Dermis blood vessel endothelial cell (primary cell): ENCODE measurements at places on chromosomes 6 and 20. TPM values are rescaled to one million over a fixed set of nuclear protein-coding genes. Genes with fewer than 3 reads are reported as not detected.
A peak's percentile ranks its signal among the peaks of the same experiment; 100 is the strongest.

The ARMC2 gene
- total RNA-seq, result 0.51 and 0.79 TPM in 2 replicates

The EPB41L1 gene
- 16.0 and 21.1 TPM in 2 replicates for total RNA-seq

The LRRC1 gene
- 60.1 and 68.8 TPM in 2 replicates for total RNA-seq

The AKIRIN2 gene
- 15.1 and 22.2 TPM in 2 replicates for total RNA-seq

The MOCS1 gene
- 12.8 and 19.7 TPM in 2 replicates for total RNA-seq

The HLA-DQB1 gene
- total RNA-seq, result not detected in 2 replicates

The BTN3A1 gene
- 21.7 and 25.0 TPM in 2 replicates for total RNA-seq

The ARMH2 gene
- not detected in 2 replicates for total RNA-seq

The OPRL1 gene
- 3.2 and 5.4 TPM in 2 replicates for total RNA-seq

The NMBR gene
- total RNA-seq, result not detected in 2 replicates

The ZC3H12D gene
- 0.17 and 0.23 TPM in 2 replicates for total RNA-seq

The PEDS1 gene
- 17.2 and 20.8 TPM in 2 replicates for total RNA-seq

The DNPH1 gene
- 29.0 and 31.5 TPM in 2 replicates for total RNA-seq

The SLC16A10 gene
- total RNA-seq, result under 0.01 and 0.19 TPM in 2 replicates

The TMEM200A gene
- total RNA-seq, result 0.14 and 0.34 TPM in 2 replicates

GRCh38 chr6:36381502-36382389 lies 5.7 kb downstream of the ETV7 start:
- no peak for DNase-seq

DNA sequence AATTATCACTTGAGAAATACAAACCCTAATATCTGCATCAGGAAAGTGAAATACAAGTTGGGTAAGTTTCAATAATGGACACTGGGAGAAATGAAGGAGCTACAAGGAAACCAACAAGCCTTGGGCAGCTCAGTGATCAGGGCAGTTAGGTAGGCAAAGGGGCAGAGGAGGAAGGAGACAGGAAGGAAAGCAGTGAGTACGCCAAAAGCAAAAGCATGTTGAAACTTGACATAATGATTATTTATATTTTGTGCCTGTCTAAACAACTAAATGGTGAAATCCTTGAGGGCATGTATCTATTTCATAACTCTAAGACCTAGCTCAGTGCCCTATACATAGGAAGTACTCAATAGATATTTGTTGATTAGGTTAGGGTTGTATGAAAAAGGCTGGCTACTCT lies 23.3 kb downstream of the PXT1 start:
- peak; percentile 2 for DNase-seq

- peak; percentile 82 for DNase-seq
Observed at GRCh38 chr6:159106627-159107241, 61.9 kb upstream of the TAGAP start.

- no peak for DNase-seq
Observed at GRCh38 chr6:159329081-159329480, 159.9 kb downstream of the FNDC1 start.

GRCh38 chr20:2771631-2772080 lies 28.8 kb downstream of the CPXM1 start:
- peak; percentile 83 for DNase-seq

DNA sequence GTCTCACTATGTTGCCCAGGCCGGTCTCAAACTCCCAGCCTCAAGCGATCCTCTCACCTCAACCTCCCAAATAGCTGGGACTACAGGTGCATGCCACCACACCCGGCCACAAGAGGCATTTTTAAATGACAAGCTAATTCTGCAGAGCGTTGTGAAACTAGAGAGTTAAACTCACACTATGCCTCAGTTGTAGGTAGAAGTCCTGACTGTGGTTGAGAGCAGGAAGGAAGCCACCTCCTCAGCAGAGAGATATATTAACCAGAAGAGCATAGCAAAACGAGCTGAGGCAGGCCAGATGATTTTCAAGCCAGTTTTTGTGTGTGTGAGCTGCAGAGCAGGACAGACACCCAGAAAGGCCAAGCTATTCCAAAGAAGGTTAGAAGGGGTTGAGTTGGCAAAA lies 150.3 kb downstream of the MBOAT1 start:
- DNase-seq, result no peak

- DNase-seq, result no peak
Observed at GRCh38 chr6:158867381-158868121, 48.4 kb upstream of the EZR start.

- peak; percentile 54 for DNase-seq
Observed at GRCh38 chr20:31719644-31720485, 2.8 kb downstream of the BCL2L1 start.

GRCh38 chr20:42392442-42392841 lies 774.3 kb upstream of the CHD6 start:
- no peak for DNase-seq

GRCh38 chr6:81373414-81373813 lies 379.1 kb downstream of the TENT5A start:
- DNase-seq, result no peak

- DNase-seq, result no peak
Observed at GRCh38 chr6:45415788-45416518, 38.2 kb upstream of the SUPT3H start.

DNA sequence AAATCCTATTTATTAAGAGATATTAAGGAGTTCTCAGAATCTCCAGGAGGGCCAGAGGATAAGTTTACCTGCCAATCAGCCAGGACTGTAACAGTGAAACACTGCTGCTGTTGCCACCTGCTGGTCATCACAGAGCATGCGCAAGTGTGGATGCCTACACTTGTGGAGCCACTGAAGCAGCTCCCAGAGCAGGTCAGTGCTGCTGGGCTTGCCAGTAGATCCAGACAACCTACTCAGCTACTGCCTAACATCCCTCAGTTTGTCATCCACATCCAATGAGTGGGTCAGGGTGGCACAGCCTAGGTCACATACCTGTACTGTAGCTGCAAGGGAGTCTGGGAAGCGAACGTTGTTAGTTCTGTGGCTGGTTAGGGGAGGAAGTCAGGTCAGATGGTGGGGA lies 18.3 kb upstream of the NHSL1 start:
- DNase-seq, result peak; percentile 74

GRCh38 chr6:112437058-112437457 lies 89.9 kb downstream of the RFPL4B start:
- no peak for DNase-seq

DNA sequence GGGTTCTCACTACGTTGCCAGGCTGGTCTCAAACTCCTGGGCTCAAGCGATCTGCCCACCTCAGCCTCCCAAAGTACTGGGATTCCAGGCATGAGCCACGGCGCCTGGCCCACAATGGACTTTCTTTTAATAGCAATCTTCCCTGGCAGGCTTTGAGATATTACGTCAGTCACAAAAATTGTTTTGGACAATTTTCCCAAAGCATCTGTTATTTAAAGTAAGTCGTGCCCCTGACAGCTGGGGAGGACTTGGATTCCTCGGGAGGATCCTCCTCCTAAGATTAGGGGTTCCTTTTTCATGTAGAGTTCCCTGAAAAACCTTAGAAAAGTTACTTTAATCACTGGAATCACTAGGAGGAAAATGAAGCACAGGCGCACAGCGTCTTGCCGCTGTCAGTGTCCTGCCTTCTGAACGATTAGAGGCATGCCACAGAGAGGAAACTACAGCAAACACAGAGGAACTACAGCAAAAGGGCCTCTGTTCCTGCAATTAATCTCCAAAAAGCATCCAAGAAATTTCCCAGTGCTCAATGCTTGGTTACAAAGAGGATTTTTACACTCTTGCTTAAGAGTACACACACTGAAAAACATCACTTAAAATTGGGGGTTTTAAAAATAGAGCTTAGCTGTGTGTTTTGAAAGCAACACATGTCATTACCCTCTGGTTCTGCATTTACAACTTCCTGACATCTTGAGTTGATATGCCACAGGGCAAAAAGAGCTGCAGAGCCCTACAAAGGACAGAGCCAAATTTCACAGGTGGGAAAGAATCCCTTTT lies 4.5 kb downstream of the ACSS1 start:
- peak; percentile 37 for DNase-seq

GRCh38 chr6:163180874-163181541 lies 233.5 kb upstream of the QKI start:
- DNase-seq, result peak; percentile 88

DNA sequence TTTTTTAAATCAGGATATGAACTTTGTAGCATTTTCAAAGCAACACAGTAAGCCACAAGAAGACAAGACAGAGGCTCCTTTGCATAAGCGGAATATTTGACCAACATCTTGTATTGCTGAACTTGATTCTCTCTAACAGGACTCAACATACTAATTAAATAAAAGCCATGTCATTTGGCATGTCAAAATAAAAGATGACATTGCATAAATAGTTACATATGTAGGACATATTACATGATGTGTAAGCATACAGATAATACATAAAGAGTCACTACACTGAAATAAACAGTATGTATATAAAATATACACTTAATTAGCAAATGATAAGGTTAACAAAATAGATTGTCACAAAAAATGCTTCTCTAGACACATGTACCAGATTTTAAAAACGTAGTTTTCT lies 62.2 kb downstream of the REPS1 start:
- DNase-seq, result no peak

DNA sequence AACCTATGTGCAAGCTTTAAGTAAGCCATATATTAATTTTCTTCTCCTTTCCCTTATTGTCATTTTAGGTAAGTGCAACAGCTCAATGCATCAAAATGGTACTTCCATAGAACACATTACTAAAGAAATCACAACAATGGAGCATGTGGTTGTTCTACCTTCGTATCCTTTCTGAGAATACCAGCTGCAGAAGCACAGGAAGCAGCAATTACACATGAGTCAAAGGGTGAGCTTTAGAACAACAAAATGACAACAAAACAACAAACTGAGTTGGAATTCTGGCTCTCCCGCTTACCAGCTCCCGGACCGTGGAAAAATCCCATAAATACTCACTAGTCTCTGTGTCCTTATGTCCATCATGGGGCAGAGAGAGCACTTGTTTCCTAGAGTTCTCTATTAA lies 108.9 kb downstream of the BCAS1 start:
- peak; percentile 52 for DNase-seq

DNA sequence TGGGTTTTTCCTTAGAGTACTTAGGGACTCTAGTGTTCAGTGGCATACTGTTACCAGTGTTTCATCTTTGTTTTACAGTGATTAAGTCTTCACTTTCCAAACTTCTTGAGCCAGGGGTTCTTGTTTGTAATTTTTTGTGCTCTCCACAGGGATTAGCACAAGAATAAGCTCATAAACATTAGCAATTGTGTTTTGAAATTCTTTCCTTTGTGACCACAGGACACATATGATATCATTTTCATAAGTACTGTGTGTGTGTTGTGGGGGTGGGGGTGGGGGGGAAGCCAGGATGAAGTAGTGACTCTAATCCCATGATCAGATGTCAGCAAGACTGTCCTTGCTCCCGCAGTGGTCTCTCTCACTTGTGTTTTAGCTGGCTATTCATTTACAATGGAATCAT lies 101.5 kb upstream of the SCP2D1 start:
- DNase-seq, result no peak

DNA sequence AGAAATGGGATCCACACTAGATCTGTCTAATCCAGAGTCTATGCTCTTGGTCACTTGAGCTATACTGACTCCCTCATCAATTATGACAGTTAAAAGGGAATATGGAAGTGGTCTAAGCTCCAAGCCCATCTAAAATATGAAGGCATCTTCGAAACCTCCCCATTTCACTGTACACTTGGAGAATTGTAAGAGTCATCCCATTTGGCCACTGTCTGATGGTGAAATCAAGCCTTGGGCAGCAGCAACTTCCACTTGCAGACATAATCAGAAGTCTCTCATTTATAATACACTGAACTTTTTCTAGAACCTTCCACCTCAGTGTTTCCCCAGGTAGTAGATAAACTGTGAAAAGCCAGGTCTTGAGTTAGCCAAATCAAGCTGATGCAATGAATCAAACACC lies 26.3 kb upstream of the UBR2 start:
- no peak for DNase-seq

GRCh38 chr6:17577059-17577458 lies 23.0 kb upstream of the FAM8A1 start:
- DNase-seq, result no peak

GRCh38 chr6:13091192-13091591 lies 237.1 kb downstream of the TBC1D7 start:
- no peak for DNase-seq

GRCh38 chr6:29708432-29709179 lies 14.6 kb upstream of the HLA-F start:
- no peak for DNase-seq

GRCh38 chr20:16001286-16001685 lies 572.0 kb downstream of the KIF16B start:
- no peak for DNase-seq

DNA sequence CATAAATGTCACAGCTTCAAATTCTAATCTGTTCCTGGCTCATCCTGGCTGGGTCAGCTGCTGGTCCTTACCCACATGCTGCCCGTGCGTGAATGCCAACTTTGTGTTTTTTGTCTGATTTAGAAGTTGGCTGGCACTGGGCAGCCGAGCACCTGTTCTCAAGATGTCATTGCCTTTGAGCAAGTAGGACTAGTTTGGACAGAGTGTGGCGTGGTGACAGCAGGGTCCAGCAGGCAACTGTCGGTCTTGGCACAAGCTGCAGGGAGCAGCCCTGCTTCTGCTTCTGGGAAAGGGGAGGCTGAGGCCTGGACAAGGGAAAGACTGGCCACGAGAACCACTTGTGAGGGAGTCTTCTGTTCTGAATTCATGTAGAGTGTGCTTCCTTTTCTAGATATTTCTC lies 26.4 kb upstream of the ADRM1 start:
- no peak for DNase-seq

DNA sequence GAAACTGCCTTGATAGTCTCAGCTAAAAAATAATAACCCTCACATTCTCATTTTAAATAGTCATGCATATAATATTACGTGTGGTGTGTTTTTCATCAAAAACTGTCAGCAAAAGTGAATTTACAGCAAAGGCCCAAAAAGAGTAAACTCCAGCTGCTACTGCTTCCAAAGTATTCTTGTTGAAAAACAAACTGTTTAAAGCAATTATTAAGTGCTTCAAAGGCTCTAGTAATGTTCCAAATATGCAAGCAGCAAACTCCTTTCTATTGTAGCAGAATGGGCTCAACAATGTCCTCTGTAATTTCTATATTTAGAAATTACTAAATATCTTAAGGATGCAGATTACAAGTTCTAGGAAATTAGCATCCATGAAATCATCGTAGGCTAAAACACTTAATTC lies 280.0 kb upstream of the TBX18 start:
- peak; percentile 23 for DNase-seq

- DNase-seq, result peak; percentile 65
Observed at GRCh38 chr6:138824482-138825144, 28.7 kb downstream of the ECT2L start.

GRCh38 chr20:36155991-36156390 lies 1.5 kb downstream of the EPB41L1 start:
- no peak for DNase-seq

- no peak for DNase-seq
Observed at GRCh38 chr6:139271056-139271455, 20.7 kb downstream of the TXLNB start.

- no peak for DNase-seq
Observed at GRCh38 chr6:49964064-49964463, at the start of gene DEFB114. TSS of gene DEFB114 (minus strand) at chr6:49964164. CDS start at chr6:49964105, 59 bp downstream.

DNA sequence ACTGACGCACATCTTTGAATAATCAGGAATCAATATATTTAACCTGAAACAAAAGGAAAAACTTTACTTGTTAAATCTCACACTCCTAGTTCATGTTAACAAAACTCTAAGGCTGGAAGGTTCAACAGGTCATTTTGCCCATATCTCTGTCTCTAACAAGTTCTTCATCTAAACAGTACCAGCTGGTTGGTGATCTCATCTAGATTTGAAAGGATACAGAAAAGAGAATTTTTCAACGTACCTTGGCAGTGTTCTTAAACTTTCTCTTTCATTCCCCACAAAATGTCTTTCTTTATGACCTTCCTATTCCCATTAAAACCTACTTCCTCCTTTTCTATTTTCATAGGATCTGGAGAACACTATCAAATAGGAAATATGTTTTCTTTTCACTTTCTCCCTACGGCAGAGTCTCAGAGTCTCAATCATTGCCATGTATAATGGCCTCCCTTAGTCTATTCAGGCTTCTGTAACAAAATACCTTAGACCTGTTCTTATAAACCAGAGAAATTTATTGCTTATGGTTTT lies 111.3 kb downstream of the TBX18 start:
- no peak for DNase-seq
